Endodermal cell (in vitro differentiated cells): ENCODE measurements at places on chromosomes 13 and 19. TPM values are rescaled to one million over a fixed set of nuclear protein-coding genes. Genes with fewer than 3 reads are reported as not detected.

DNA sequence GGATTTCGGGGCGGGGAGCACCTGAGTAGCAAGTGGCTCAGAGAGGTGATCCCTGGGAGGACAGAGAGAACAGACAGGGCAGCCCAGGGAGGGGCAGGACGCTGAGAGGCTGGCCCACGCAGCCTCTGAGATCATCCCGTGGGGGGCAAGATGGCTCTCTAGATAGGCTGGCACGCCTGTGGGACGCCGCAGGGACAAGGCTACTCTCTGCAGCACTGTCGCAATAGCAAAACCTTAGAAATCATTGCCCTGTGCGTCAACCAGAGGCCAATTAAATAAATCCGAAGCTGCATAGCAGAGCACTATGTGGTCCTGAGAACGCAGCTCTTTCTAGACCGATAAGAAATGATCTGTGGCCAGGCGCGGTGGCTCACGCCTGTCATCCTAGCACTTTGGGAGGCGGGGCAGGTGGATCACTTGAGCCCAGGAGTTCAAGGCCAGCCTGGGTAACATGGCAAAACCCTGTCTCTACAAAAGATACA lies 5.1 kb downstream of the PEX11G start:
- H3K36me3 ChIP-seq: no peaks in the 10 kb centered on the region
- H3K27me3 ChIP-seq: no peaks in the 10 kb centered on the region
- H3K27ac ChIP-seq: no peak overlapping the region
- DNase-seq: no peak
- H3K4me3 ChIP-seq: no peak overlapping the region

DNA sequence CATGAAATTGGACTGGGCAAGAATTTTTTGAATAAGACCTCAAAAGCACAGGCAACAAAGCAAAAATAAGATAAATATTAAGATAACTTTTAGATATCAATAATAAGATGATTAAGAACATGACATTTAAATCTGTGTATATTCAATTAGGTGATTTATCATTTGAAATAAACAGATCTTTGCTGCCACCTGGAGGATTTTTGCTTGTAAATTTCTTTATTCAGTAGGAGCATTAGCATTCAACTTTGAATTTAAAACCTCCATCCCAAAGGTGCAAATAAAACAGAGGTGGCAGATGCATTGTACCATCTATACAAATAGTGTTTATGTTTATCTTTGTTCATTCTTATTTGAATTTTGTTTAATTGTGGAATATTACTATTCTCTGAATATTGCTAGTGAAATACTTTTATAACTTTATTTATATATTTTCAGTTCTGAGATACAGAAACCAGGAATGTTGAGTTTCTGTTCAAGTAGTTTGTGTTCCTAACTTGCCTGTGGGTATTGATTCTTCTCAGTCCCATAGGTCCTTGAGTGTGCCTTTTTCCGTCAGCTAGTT lies 20.9 kb downstream of the COG6 start:
- no peaks in the 10 kb centered on the region for H3K27me3 ChIP-seq
- DNase-seq: no peak
- H3K27ac ChIP-seq: no peak overlapping the region
- H3K4me1 ChIP-seq: no peaks in the 10 kb centered on the region
- no peak overlapping the region for H3K4me3 ChIP-seq
- H3K36me3 ChIP-seq: peaks cover 51% of the 10 kb centered on the region

GRCh38 chr13:61410669-61411297 lies 4.9 kb downstream of the PCDH20 start:
- H3K4me3 ChIP-seq: no peak overlapping the region
- no peaks in the 10 kb centered on the region for H3K36me3 ChIP-seq
- H3K4me1 ChIP-seq: no peaks in the 10 kb centered on the region
- peaks cover 27% of the 10 kb centered on the region for H3K27me3 ChIP-seq
- no peak overlapping the region for H3K27ac ChIP-seq

DNA sequence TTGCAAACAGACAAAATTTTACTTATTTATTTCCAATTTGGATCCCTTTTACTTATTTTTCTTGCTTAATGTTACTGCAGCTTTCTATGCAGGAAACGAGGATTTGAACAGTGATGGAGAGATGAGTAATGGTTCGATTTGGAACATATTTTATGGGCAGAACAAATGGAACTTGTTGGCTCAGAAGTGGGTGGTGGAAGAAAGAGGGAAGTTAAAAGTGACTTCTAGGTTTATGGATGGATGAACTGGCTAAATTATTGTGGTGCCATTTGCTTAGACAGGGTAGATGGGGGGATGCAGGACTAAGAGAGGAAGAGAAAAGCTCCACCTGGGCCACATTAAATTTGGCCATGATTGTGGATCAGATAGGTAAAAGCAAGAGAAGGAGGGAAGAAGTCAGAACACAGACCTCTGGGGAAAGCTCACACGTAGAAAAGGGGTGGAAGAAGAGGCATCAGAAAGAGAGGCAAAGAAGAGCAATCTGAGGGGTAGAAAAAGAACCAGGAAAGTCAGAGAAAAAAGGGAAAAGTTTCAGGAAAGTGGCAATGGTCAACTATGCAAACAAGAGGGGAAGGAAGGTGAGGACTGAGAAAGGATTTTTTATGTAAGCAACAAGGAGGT lies 768 bp upstream of the CYSLTR2 start:
- no peak overlapping the region for H3K27ac ChIP-seq
- H3K36me3 ChIP-seq: no peaks in the 10 kb centered on the region
- no peak overlapping the region for H3K4me3 ChIP-seq
- H3K4me1 ChIP-seq: no peaks in the 10 kb centered on the region

GRCh38 chr19:8302734-8303133 lies 5.4 kb downstream of the CD320 start:
- no peak overlapping the region for H3K27ac ChIP-seq
- no peaks in the 10 kb centered on the region for H3K4me1 ChIP-seq
- no peak overlapping the region for H3K4me3 ChIP-seq
- no peaks in the 10 kb centered on the region for H3K27me3 ChIP-seq
- H3K36me3 ChIP-seq: peaks cover 8% of the 10 kb centered on the region

DNA sequence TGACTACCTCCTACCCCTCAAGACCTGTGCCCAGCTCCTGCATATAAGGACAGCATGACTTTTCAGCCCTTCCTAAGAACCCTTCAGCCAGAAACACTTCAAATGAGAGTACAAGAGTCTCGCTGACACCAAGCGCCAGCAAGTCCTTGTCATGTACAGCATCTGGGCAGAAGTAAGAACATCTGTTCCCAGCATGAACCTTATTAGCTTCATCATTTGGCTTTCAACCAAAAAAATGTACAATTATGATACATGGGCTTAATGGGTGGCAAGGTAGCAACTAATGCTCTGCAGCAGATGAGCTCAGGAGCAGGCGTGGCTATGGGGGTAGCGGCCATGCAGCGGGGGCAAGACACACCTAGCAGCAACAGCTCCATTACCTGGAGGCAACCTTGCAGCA lies 487.6 kb downstream of the COG6 start:
- H3K4me1 ChIP-seq: no peaks in the 10 kb centered on the region
- no peak overlapping the region for H3K4me3 ChIP-seq
- H3K36me3 ChIP-seq: no peaks in the 10 kb centered on the region
- no peaks in the 10 kb centered on the region for H3K27me3 ChIP-seq
- no peak overlapping the region for H3K27ac ChIP-seq
- DNase-seq: no peak

GRCh38 chr13:26660766-26661165 lies 99.8 kb downstream of the GPR12 start:
- no peak overlapping the region for H3K4me3 ChIP-seq
- peaks cover 4% of the 10 kb centered on the region for H3K4me1 ChIP-seq
- H3K27me3 ChIP-seq: no peaks in the 10 kb centered on the region
- DNase-seq: no peak

GRCh38 chr19:3785451-3785937 lies 687 bp downstream of the MATK start:
- no peaks in the 10 kb centered on the region for H3K36me3 ChIP-seq
- H3K4me3 ChIP-seq: peak overlapping the region; percentile 65
- peaks cover 35% of the 10 kb centered on the region for H3K27me3 ChIP-seq
- no peak overlapping the region for H3K27ac ChIP-seq

DNA sequence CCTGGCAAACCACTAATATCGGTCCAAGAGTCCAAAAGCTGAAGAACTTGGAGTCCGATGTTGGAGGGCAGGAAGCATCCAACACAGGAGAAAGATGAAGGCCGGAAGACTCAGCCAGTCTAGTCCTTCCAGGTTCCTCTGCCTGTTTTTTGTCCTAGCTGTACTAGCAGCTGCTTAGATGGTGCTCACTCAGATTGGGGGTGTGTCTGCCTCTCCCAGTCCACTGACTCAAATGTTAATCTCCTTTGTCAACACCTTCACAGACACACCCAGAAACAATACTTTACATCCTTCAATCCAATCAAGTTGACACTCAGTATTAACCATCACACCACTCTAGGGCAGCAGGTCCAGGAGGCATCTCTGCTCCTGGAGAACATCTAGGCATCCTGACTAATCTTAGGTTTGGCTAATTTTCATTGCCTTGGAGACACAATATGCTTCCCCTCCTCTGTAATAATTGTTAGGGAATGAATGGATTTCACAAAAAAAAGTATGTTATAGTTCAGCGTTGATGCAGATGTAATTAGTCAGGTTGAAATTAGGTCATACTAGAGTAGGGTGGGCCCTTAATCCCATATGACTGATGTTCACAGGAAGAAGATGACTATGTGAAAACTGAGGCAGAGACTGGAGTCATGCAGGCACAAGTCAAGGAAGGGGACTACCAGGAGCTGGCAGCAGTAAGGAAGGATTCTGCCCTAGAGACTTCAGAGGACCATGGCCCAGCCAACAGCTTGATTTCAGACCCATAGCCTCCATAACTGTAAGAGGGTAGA lies 183.4 kb downstream of the RBM26 start:
- no peaks in the 10 kb centered on the region for H3K27me3 ChIP-seq
- no peak overlapping the region for H3K27ac ChIP-seq

DNA sequence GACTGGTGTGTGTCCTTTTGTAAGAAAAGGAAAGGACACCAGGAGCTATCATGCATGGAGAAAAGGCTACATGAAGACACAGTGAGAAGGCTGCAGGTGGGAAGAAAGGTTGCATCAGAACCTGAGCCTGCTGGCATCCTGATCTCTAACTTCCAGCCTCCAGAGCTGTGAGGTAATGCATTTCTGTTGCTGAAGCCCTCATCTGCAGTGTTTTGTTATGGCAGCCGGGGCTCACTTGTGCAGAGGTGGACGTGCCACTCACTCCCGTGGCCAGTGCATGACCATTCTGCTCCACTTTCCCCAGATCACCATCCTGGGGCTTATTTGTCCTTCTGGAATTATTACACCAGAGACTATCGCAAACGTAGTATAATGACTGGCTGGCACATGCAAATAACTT lies 155.3 kb downstream of the IRS2 start:
- H3K36me3 ChIP-seq: no peaks in the 10 kb centered on the region
- H3K27ac ChIP-seq: no peak overlapping the region
- DNase-seq: no peak
- H3K27me3 ChIP-seq: no peaks in the 10 kb centered on the region

DNA sequence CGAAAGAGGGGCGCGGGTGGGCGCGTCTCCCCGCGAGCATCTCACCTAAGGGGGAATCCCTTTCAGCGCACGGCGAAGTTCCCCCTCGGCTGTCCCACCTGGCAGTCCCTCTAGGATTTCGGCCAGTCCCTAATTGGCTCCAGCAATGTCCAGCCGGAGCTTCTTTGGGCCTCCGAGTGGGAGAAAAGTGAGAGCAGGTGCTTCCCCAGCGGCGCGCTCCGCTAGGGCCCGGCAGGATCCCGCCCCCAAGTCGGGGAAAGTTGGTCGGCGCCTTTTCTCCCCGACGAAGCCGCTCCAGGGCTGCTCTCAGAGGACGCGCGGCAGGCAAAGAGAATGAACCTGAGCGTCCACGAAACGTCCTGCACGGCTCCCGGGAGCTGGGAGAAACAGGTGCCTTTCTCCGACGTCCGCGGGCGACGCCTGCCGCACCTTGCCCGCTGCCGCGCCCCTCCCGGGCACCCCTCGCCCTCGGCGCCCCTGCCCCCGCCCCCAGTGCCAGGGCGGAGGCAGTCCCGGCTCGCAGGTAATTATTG lies 366 bp upstream of the KL start:
- peak; percentile 73 for DNase-seq
- H3K4me3 ChIP-seq: peak overlapping the region; percentile 38
- no peaks in the 10 kb centered on the region for H3K4me1 ChIP-seq
- H3K27ac ChIP-seq: no peak overlapping the region

- H3K27me3 ChIP-seq: no peaks in the 10 kb centered on the region
- H3K27ac ChIP-seq: no peak overlapping the region
- no peak for DNase-seq
- peaks cover 3% of the 10 kb centered on the region for H3K4me1 ChIP-seq
- no peak overlapping the region for H3K4me3 ChIP-seq
Observed at GRCh38 chr13:73924607-73925006, 209.6 kb downstream of the KLF12 start.

DNA sequence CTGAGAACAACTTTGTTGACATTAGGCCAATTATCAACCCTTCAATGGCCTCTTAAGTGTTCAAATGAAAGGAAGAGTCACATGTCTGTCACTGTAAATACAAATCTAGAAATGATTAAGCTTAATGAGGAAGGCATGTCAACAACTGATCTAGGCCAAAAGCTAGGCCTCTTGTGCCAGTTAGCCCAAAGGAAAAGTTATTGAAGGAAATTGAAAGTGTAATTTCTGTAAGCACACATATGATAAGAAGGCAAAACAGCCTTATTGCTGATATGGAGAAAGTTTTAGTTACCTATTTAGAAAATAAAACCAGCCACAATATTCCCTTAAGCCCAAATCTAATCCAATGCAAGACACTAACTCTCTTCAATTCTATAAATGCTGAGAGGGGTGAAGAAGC lies 604.7 kb downstream of the SLITRK6 start:
- DNase-seq: no peak
- peaks cover 4% of the 10 kb centered on the region for H3K4me1 ChIP-seq
- H3K36me3 ChIP-seq: no peaks in the 10 kb centered on the region
- no peak overlapping the region for H3K4me3 ChIP-seq

DNA sequence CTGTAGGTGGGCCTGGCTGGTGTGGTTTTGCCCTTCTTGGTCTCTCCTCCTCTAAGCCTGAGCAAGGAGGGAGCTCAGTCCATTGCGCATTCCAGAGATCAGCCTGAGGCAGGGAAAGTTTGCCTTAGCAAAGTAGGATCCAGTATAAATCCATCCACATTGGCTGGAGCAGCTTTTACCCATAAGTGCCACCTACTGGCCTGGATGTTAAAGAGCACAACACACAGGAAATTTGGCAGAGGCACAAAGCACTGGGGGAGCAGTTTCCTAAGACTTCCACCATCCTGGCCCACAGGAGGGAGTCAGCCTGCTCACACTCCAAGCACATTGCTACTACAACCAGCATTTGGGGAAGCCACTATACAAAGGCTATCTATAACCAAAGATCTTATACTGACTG lies 1124.2 kb downstream of the SLITRK1 start:
- H3K4me1 ChIP-seq: no peaks in the 10 kb centered on the region
- DNase-seq: peak; percentile 87
- H3K27ac ChIP-seq: no peak overlapping the region
- H3K4me3 ChIP-seq: no peak overlapping the region
- no peaks in the 10 kb centered on the region for H3K36me3 ChIP-seq
- no peaks in the 10 kb centered on the region for H3K27me3 ChIP-seq

The IGFL1 gene
- not detected in 2 replicates for total RNA-seq

The ZSCAN18 gene
- total RNA-seq: 62.0 and 68.2 TPM in 2 replicates

The FUT2 gene
- 5.8 to 8.2 TPM (median 7.1 TPM) in 3 replicates for total RNA-seq

The ANGPTL4 gene
- total RNA-seq: 7.5 and 10.9 TPM in 2 replicates

The CDC42EP5 gene
- 0.49 to 0.57 TPM in 2 of 3 replicates, not detected in the other for total RNA-seq
